Hematopoietic multipotent progenitor cell treated with erythropoietin and hydrocortisone succinate and interleukin-3 and kit ligand, for 6 days (in vitro differentiated cells): ENCODE measurements at places on chromosomes 1 and 21.

DNA sequence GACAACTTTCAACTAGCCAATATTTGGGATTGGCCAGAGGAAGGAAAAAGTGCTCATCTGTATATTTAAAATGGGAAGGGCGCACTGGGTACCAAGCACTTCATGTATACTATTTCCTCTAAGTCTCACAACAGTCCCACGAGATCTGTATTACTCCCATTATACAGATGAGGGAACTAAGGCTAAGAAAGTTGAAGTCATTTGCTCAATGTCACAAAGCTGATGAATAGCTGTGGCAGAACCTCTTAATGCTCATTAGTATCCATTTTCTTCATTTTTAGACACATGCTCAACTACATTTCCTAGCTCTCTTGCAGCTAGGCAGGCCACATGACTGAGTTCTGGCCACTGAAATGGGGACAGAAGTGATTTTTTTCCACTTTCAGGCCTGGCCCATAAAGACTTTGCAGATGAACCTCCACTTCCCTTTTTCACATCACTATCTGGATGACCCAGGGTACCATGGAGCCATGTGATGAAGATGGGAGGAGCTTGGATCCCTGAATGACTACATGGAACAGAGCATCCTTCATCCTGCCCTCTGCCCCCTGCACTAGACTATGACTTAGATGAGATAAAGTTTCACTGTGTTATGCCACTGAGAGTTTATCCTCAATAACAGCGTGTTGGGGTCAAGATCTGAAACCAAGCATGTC lies 31.8 kb downstream of the ATF3 start:
- DNase-seq = peak; percentile 28

DNA sequence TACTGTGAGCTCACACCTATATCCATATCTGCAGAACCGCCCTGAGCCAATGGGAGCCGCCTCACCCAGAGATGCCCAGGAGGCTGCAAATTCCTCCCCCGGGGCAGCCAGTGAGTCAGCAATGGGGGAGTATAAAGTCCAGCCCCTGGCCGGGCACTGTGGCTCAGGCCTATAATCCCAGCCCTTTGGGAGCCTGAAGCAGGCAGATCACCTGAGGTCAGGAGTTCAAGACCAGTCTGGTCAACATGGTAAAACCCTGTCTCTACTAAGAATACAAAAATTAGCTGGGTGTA lies 5.0 kb upstream of the CLCNKB start:
- DNase-seq = no peak

- DNase-seq = no peak
Measured at GRCh38 chr1:60863131-60863530, 219.2 kb upstream of the NFIA start.

DNA sequence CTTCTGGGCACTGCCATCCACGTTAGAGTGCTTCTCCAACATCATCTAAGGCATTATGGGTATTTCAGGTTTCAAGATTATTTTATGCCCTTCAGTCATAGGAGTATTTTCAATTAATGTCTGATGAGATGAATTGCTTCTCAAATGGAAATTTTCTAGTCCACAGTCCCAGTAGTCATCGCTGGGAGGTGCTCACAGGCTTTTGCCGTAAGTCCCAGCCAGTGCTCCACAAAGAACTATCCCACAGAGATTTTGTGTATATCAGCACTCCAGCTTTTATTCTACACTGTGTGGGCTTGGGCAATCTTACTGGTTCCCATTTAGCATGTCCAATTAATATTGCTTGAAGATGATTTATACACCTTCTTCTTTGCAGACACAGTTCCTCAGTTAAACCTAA lies 61.0 kb downstream of the SMYD2 start:
- no peak for DNase-seq

DNA sequence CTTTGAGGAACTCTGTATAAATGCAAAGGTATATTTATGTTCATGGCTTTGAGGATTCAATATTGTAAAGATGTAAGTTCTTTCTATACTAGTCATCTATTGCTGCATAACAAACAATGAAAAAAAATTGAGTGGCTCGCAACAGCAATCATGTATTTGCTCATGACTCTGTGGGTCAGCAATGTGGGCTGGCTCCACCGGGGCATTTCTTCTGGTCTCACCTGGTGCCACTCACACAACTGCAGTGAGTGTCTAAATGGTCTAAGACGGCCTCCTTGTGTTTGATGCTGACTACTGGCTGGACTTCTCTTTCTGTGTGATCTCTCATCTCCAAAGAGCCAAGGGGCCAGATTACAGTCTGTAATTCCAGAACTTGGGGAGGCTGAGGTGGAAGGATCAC lies 45.1 kb upstream of the EXO1 start:
- no peak for DNase-seq

DNA sequence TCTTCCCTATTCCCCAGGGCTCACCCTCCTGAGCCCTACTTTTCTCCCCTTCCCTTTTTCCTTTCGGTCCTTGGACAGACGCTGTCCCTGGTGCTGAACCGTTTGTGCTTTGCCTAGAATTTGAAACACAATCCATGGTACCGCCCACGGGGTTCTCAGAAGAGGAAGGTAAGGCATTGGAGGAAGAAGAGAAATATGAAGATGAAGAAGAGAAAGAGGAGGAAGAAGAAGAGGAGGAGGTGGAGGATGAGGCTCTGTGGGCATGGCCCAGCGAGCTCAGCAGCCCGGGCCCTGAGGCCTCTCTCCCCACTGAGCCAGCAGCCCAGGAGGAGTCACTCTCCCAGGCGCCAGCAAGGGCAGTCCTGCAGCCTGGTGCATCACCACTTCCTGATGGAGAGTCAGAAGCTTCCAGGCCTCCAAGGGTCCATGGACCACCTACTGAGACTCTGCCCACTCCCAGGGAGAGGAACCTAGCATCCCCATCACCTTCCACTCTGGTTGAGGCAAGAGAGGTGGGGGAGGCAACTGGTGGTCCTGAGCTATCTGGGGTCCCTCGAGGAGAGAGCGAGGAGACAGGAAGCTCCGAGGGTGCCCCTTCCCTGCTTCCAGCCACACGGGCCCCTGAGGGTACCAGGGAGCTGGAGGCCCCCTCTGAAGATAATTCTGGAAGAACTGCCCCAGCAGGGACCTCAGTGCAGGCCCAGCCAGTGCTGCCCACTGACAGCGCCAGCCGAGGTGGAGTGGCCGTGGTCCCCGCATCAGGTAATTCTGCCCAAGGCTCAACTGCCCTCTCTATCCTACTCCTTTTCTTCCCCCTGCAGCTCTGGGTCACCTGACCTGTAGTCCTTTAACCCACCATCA lies 10.4 kb downstream of the BCAN start:
- DNase-seq = peak; percentile 81

DNA sequence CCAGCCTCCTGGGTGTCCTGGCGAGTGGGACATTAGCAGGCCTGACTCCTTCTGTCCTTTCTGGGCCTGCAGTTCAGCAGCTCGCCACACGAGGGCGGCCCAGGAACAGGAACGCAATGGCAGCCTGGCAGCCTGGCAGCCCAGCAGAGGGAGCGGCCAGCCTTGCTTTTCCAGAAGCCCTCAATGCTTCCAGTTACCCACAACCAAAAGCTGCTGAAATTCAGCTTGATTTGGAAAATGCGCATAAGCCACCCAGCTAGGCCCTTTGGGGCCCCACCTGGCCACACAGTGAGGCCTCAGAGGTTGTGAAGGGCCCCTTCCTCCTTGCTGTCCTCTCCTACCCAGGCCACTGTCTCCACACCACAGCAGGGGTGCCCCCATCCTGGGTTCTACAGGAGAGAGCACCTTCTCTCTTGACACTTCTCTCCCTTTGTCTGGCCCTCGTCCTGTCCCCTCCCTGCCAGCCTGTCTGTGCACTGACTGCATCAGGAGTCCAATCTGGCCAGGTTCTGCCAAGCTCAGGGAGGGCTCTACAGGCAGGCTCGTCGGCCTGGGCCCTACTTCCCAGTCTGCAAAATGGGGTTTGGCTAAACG lies 103.4 kb upstream of the VAMP3 start:
- peak; percentile 87 for DNase-seq

DNA sequence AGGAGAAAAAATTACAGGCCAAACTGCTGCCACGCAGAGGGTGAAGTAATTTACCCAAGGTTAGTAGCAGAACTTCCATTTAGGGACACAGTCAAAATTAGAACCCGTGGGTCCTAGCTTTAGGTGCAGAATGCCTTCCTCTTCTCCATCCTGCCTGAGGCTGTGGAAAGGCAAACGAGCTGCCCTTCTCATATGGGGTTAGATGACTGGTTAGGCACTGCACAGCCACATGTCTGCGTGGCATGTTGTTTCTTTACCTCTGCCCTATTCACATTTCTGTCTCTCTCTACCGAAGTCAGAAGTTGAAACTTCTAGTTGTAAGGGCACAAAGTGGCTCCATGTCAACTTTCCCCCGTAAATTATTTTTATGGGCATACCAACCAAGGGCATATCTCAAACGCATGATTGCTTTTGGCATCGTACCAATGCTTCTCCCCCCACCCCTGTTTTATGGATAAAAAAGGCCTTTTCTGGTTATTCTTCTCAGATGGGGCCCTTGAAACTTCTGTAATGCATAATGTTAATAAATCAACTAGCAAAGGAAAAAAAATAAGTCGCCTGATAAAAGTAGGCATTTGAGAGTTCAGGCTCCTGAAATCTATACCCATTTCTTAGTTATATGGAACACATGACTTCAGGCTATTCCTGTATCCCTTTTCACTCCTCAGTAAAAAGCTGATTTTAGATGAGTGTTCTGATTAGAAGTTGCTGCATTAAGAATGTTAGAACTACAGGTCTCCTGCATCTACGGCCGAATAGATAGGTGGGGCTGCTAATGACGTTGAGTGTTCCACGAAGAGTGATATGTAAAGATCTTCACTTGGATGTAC lies 139.6 kb upstream of the NRIP1 start:
- DNase-seq = no peak

- DNase-seq = no peak
Measured at GRCh38 chr1:107953556-107953955, 11.4 kb downstream of the VAV3 start.

- no peak for DNase-seq
Measured at GRCh38 chr1:41728403-41729202, 190.1 kb downstream of the HIVEP3 start.
